ENCODE measurements at places on chromosomes 6 and 20.

DNA sequence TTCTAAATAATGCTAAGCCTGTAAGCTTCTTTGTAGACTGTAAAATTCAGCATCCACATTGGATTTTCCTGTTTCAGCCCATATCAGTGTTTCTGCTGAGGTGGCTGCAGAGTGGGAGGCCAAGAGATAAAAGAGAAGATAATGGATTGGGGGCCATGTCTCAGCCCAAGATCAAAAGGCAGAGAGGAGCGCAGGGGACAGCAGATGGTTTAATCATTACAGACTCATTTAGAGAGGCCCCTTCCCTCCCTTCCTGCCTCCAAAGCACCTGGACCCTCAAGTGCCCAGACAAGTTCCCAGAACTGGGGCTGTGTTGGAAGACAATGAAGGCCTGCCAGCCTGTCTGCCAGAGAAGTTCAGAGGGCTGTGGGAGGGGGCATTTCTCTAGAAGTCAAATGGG, 20.4 kb upstream of the CTNNBL1 start:
- peak; percentile 95 for DNase-seq

DNA sequence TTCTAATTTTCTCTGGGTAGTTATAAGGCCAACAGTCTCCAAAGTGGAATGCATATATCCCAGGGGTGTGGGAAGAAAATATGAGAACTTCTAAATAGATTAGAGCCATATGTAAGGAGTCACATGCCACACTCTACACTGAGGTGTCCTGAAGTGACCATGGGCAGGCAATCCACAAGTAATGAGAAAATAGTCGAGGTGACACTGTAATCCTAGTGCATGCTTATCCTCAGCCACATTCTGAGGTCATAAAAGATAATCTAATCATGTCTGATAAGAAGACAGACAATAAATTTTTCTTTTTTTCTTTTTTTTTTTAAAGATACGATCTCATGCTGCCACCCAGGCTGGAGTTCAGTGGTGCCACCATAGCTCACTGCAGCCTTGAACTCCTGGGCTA, 62.2 kb downstream of the CD164 start:
- no peak for DNase-seq

DNA sequence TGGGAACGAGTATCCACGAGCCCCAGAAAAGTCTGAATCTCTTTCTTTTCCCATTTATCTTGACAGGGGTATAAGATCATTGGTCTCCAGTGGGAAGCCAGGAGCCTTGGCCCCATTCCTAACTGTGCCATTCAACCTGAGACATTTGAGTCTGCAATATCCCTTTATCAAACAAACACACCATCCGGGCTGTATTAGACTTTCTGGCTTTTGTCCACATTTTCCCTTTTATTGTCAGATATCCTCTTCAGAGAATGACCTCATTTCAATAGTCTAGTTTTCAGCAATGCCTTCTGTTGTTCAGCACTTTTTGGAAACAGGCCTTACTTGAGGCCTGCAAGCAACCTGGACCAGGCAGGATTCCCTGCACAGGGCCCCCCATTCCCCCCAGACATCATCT, 15.7 kb downstream of the BPIFA1 start:
- DNase-seq: no peak

- no peak for DNase-seq
These were observed 49.2 kb downstream of the RNGTT start for GRCh38 chr6:88914180-88914579.

GRCh38 chr6:161379834-161380582, 106.1 kb upstream of the AGPAT4 start:
- DNase-seq: no peak

- no peak for DNase-seq
These were observed 432.7 kb downstream of the PTPRT start for GRCh38 chr20:42756991-42757390.

DNA sequence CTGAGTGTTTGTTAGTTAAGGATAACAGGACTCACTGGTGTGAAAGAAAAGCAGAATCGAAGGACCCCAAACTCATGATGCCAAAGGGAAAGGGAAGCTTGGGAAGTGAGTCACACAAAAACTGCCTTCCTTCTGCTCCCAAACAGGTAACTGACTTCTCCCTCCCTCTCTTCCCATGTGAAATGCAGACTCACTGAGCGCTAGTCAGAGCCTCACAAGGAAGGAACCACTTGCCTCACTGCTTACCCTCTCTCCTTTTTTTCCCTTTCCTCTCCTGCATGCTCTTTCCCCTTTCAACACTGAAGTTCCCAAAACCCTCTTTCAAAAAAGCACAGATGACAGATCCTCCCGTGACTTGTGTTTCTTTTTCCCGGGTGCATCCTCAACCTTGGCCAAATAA, 56.4 kb downstream of the LYRM4 start:
- no peak for DNase-seq

GRCh38 chr20:34713194-34713943, 9.2 kb downstream of the TP53INP2 start:
- peak; percentile 82 for DNase-seq

DNA sequence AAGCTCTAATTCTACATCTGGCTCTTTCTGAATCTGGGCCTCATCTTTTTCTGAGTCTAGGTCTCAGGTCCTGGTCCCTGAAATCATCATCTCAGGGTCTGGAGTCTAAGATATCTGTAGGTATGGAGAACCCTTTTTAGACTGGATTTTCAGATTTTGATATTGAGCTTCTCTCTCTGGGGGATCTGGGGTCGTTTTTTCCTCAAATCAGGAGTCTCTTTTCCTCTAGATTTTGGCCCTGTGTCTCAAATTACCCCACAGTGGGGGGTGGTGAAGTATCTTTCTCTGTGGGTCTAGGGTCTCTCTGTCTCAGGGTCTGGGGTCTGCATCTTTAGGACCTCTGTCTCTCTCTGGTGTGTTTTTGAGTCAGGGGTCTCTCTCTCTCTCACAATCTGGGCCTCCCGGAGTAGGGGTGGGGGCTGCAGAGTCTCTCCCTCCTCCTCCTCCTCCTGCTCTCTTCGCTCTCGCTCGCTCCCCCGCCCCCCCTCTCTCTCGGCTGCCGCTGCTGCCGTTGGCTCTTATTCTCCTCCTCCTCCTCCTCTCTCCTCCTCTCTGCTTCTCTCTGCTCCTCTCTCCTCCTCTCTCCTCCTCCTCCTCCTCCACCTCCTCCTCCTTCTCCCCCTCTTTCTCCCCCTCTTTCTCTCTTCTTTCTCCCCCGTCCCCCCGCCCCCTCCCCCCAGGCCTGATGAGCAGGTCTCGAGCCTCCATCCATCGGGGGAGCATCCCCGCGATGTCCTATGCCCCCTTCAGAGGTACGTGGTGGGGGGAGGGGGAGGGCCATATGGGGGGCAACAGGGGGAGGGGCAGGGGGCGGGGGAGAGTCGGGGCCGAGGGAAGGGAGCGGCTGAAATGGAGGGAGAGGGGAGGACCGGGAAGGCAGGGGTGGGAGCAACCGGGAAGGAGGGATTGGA, at the start of gene SYNGAP1:
TSS of gene SYNGAP1 (plus strand) at position 486 of the 911 bp plus-strand sequence. CDS start at position 686, 200 bp downstream.
- DNase-seq: peak; percentile 65

GRCh38 chr20:44428174-44429016, 47.3 kb upstream of the TTPAL start:
- no peak for DNase-seq

GRCh38 chr6:71333697-71334096, 45.1 kb downstream of the OGFRL1 start:
- DNase-seq: no peak

DNA sequence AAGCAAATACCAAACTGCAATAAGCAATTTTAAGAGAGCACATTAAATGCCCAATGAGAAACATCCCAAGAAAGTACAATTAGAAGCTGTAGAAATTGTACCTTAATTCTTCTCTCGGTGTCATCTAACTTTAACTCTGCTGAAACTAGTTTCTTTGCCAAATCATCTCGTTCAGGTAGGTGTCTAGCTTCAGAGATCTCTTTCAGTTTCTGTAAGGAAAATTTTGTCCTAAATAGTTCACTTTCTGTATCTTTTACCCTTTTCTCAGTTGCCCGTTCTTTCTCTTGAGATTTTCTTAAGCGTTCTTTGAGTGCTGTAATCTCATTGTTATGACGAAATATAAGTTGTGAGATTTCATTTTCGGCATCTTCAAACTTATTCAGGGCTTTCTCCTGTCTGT, 24.1 kb downstream of the LCA5 start:
- no peak for DNase-seq

DNA sequence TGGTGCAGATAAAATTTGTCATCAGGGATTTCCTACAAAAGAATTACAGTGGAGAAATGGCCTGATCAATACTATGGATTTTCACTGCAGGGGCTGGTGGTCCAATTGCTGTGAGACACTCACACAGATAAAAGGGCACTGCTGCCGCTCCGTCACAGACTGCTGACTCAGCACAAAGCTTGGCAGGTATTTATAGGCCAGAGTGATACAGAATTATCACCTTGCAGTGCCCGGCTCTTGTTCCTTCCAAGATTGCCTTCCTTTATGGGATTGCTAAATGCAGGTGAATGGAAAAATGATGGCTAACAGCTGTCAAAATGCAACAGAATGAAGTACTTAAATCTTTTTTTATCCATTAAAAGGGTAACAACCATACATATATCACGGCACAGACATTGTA, 247.8 kb upstream of the ZFP64 start:
- DNase-seq: no peak

GRCh38 chr6:17396256-17396655, 2.9 kb downstream of the CAP2 start:
- no peak for DNase-seq

GRCh38 chr20:23128461-23129125, 42.5 kb upstream of the CD93 start:
- no peak for DNase-seq

DNA sequence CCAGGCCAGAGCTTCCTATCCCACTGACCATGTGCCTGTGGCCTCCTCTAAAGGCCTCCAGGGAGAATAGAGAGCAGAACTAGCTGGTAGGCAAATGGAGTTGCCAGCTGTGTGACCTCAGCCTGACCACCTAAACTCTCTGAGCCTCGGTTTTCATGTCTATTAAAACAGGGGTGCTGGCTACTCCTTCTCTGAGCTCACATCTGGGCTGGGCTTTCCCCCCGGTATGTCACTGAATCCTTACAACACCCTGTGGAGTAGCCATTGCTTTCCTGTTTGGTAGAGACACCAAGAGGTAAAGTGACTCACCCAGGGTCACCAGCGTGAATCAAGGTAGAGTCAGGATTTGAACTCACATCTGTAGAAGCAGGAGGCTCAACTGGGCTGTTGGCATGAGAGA, 132.1 kb downstream of the JPH2 start:
- no peak for DNase-seq

- DNase-seq: no peak
These were observed 6.8 kb upstream of the EZR start for GRCh38 chr6:158825951-158826306.

GRCh38 chr6:142074516-142074915, 58.2 kb upstream of the GJE1 start:
- no peak for DNase-seq

- DNase-seq: no peak
These were observed 226.0 kb downstream of the CDH4 start for GRCh38 chr20:61478094-61478493.

- DNase-seq: peak; percentile 68
These were observed 254.3 kb upstream of the FOXQ1 start for GRCh38 chr6:1057490-1058135.

- DNase-seq: no peak
These were observed 3.6 kb downstream of the C6orf52 start for GRCh38 chr6:10690651-10691445.

DNA sequence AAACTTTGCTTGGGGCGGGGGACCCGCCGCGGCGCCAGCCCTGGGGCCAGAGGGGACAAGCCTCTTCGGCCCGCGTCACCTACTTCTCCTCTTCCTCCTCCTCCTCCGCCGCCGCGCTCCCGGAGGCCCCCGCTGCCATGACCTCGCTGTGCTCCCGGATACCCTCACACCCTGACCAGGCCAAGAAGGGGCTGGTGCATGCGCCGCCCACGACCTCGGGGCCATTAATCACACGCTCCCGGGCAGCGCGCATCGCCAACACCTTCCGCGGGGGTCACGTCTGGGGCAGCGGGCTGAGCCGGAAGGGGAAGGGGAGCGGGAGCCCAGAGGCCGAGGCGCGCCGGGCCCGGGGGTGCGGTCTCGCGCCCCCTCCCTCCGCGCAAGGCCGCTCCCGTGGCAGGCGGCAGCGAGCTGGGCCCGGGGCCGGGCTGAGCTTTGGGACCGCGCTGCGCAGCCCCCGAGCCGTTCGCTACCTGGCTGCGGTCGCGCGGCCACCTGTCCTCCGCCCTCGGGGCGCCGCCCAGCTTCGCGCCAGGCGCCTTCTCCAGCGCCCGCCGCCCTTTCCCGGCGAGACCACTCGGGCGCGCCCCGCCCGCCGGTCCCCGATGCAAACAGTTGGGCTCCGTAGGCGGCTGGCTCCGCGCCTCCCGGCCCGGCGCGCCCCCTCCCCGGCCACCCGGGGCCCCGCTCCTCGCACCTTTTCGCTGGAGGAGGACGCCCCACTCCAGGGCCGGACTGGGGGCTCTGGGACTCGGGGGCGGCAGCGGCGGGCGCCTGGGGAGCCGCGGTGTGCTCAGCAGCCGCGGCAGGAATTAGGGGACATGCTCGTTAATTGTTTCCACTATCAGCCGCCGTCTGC, 575 bp upstream of the CNR1 start:
- DNase-seq: peak; percentile 45

- peak; percentile 91 for DNase-seq
These were observed at the start of gene ENPP5 for GRCh38 chr6:46170357-46171289. TSS of gene ENPP5 (minus strand) at chr6:46170980. CDS start at chr6:46168262, 2,718 bp downstream.

GRCh38 chr6:19327241-19327640, 509.9 kb upstream of the ID4 start:
- no peak for DNase-seq

- DNase-seq: peak; percentile 20
These were observed 451 bp downstream of the DNAJC5 start for GRCh38 chr20:63895202-63895951.

DNA sequence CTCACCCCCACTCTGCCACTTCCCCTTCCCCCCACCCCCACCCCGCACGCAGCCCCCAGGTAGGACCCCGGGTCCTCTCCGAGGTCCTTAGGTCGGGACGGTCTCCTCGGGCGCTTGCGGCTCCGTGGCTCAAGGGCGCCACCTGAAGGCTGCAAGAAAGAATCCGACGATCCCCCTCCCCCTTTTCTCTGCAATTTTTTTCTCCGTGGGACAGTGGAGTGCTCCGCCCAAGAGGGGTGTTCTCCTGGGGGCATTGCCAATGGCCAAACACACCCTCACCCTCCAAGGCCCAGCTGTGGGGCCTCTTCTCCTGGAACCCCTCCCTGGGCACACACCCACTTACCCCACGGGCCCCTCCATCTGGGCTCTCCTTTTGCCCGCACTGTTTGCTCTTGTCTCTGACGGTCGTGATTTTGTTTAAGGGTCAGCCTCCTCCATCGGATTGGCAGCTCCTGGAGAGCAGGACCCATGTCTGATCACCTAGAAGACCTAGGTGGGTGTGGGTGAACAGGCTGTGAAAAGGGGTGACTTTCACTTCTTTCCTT, 1.1 kb upstream of the TMEM74B start:
- peak; percentile 74 for DNase-seq

GRCh38 chr20:46056970-46057855, 28.2 kb downstream of the SLC12A5 start:
- no peak for DNase-seq
